ENCODE measurements at places on chromosomes 11 and 22.

DNA sequence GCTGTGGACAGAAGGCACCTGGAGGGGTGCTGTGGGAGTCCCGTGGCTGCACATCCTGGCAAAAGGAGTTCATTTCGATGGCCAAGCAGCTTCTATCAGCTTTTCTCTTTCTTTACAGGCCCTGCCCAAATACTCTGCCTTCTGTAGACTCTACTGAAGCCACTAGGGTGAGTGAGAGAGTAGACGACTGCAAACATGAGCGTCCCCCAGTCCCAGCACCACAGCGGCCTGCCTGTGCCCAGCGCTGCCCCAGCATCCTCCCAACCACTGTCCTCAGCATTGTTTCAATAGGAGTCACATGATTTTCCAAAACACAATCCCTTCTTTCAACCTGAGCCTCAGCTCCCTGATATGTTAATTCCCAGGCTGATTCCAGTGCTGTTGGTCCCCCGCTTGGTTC lies 110.0 kb downstream of the KIRREL3 start:
- DNase-seq: no peak

- no peak for DNase-seq
Observed at GRCh38 chr11:4393858-4394223, 339 bp upstream of the TRIM21 start.

- no peak for DNase-seq
Observed at GRCh38 chr11:94283678-94284077, 20.7 kb upstream of the IZUMO1R start.

DNA sequence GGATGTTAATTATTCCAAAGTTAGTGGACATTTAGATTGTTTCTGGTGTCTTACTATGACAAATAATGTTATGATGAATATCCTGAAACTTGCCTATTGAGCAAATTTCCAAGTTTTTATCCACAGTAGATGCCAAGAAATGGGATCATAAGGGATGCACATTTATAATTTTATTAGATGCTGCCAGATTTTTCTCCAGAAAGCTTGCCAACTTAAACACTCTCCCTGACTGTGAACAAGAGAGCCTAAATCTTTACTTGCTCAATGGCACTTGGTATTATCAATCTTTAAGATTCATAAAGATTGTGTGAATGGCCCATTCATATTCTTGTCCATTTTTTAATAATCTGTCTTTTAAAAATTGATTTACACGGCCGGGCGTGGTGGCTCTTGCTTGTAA lies 82.4 kb downstream of the SPON1 start:
- DNase-seq: no peak
